Neural progenitor cell (in vitro differentiated cells): ENCODE measurements at places on chromosomes 3 and 15. TPM values are rescaled to one million over a fixed set of nuclear protein-coding genes. Genes with fewer than 3 reads are reported as not detected.

Gene MRAS
- total RNA-seq = 11.2 and 17.2 TPM in 2 replicates

Gene UCN2
- 0.34 TPM in 1 of 2 replicates, not detected in the other for total RNA-seq

Gene CCR8
- not detected in 2 replicates for total RNA-seq

Gene CRYGS
- 1.1 and 1.4 TPM in 2 replicates for total RNA-seq

Gene SEMA3F
- 14.5 and 42.5 TPM in 2 replicates for total RNA-seq

- DNase-seq = no peak
- peaks cover 32% of the 10 kb centered on the region for H3K4me1 ChIP-seq
- no peaks in the 10 kb centered on the region for H3K36me3 ChIP-seq
- H3K27me3 ChIP-seq = no peaks in the 10 kb centered on the region
Measured at GRCh38 chr3:182622241-182622545, 171.1 kb upstream of the ATP11B start.

DNA sequence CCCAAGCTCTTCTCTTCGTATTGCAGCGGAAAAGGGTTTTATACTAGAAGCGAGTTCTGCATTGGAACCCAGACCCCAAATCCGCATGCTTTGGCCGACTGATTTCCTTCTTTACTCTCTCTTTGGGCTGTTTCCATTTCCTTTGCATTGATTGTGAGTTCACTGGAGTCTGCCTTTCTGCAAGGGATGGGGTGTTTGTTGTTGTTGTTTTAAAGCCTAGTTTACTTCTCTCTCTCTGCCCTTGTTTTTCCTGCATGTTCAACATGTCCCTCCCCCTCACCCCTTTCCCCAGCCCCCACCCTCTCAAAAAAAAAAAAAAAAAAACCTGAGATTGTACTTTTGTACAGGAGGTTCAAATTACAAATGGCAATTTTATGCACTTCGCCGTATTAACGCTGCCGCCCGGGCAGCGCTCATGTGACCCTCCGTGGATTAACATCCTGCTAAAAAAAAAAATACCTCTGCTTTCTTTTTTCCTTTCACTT lies 2.2 kb downstream of the NR2F2 start:
- peaks cover 12% of the 10 kb centered on the region for H3K36me3 ChIP-seq
- H3K4me3 ChIP-seq = peak overlapping the region; percentile 92
- peaks cover 38% of the 10 kb centered on the region for H3K4me1 ChIP-seq

GRCh38 chr3:171566803-171567422 lies 106.7 kb upstream of the TNIK start:
- no peaks in the 10 kb centered on the region for H3K4me1 ChIP-seq
- peak; percentile 69 for DNase-seq
- no peak overlapping the region for H3K27ac ChIP-seq

DNA sequence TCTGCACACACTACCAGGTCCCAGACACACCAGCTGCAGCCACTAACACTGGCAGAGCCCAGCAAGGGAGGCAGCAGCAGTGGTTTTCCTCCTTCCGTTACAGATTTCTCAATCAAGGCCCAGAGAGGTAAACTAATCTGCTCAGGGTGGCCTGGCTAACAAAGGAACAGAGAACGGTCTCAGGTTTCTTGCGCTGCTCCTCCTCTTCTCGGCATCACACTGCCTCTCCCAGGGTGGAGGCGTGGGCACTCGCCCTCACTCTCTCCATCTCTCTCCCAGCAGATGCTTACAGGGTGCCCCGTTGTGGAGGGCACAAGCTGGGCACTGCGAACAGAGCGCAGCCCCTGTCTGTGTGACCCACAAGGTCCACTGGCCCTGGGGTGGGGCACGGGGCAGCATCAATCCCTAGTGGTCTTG lies 228.7 kb downstream of the VPS13C start:
- no peak overlapping the region for H3K4me3 ChIP-seq
- H3K27me3 ChIP-seq = no peaks in the 10 kb centered on the region
- peak; percentile 70 for DNase-seq
- H3K36me3 ChIP-seq = no peaks in the 10 kb centered on the region
- no peak overlapping the region for H3K27ac ChIP-seq
- H3K4me1 ChIP-seq = peaks cover 10% of the 10 kb centered on the region

DNA sequence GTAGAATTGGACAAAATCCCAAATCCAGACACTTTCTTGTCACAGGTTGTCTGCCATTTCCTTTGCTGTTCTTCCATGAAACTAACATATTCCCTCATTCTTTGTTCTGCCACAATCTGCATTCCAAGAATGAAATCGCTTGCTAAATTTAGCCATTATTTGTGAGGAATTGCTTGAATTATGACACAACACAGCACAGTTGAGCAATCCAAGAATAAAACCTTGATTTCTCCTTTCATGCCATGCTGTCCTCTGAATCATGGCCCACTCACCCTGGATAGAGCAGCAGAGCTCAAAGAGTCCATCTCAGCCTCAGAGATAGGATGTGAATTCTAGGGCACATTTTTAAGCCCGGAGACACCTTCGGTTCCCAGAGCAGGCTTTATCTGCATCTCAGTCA lies 35.2 kb upstream of the GREM1 start:
- no peak overlapping the region for H3K27ac ChIP-seq
- H3K36me3 ChIP-seq = no peaks in the 10 kb centered on the region
- peaks cover 4% of the 10 kb centered on the region for H3K4me1 ChIP-seq
- no peak for DNase-seq
- H3K27me3 ChIP-seq = no peaks in the 10 kb centered on the region

GRCh38 chr15:62212741-62213140 lies 47.7 kb upstream of the C2CD4B start:
- H3K4me1 ChIP-seq = no peaks in the 10 kb centered on the region
- no peak overlapping the region for H3K4me3 ChIP-seq

- no peak for DNase-seq
- H3K27me3 ChIP-seq = peaks cover 12% of the 10 kb centered on the region
- H3K27ac ChIP-seq = no peak overlapping the region
- H3K4me3 ChIP-seq = no peak overlapping the region
Measured at GRCh38 chr15:92667287-92667904, 11.8 kb upstream of the FAM174B start.

- H3K36me3 ChIP-seq = no peaks in the 10 kb centered on the region
- DNase-seq = no peak
Measured at GRCh38 chr3:43999728-44000319, 241.9 kb upstream of the TOPAZ1 start.

GRCh38 chr3:49132437-49133225 lies at the start of gene LAMB2:
Gene LAMB2, minus strand, starts transcription at chr3:49133050. Its CDS starts 183 bp downstream, at chr3:49132867.
- peak within 1 kb of the TSS; percentile 79 for H3K27ac ChIP-seq
- no peaks in the 10 kb centered on the region for H3K27me3 ChIP-seq
- H3K36me3 ChIP-seq = no peaks in the 10 kb centered on the region

- DNase-seq = no peak
- no peak overlapping the region for H3K27ac ChIP-seq
- H3K4me1 ChIP-seq = peaks cover 8% of the 10 kb centered on the region
- no peak overlapping the region for H3K4me3 ChIP-seq
- H3K27me3 ChIP-seq = no peaks in the 10 kb centered on the region
- H3K36me3 ChIP-seq = peaks cover 7% of the 10 kb centered on the region
Measured at GRCh38 chr3:108159105-108159504, 63.1 kb downstream of the IFT57 start.
